ENCODE measurements at places on chromosomes 1 and 21. TPM values are rescaled to one million over a fixed set of nuclear protein-coding genes. Genes with fewer than 3 reads are reported as not detected.

The IL6R gene
- 6.1 TPM for total RNA-seq

The FAM167B gene
- total RNA-seq = 0.18 TPM

The ARMH1 gene
- total RNA-seq = 0.28 TPM

The STMN1 gene
- total RNA-seq = 93.0 TPM

The LRRN2 gene
- total RNA-seq = not detected

The GLIS1 gene
- total RNA-seq = 0.28 TPM
